ENCODE measurements at places on chromosomes 7 and 10.

GRCh38 chr10:126160971-126161630 is 227.2 kb downstream of the ADAM12 start:
- no peak for DNase-seq

DNA sequence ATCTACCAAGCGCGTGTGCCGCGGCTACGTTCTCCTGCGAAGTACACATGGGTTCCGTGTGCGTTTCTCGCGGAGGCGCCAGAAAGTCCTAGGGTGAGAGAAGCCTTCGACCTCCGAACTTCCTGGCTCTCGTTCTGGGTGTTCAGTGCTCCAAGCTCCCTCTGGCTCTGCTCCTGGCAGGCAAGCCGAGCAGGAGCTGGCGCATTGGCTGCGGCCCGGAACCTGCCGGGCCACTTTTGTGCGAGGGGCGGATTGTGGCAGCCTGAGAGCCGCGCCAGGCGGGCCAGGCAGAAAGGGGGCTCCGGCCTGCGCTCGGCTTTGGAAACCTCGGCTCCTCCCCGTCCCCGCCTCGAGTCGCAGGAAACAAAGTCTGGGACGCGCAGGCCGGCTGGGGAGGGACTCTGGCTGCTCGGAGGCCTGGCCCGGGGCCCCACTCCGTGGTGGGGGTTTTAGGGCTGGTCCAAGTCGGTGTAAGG is 9.6 kb downstream of the EMX2 start:
- DNase-seq, result no peak

DNA sequence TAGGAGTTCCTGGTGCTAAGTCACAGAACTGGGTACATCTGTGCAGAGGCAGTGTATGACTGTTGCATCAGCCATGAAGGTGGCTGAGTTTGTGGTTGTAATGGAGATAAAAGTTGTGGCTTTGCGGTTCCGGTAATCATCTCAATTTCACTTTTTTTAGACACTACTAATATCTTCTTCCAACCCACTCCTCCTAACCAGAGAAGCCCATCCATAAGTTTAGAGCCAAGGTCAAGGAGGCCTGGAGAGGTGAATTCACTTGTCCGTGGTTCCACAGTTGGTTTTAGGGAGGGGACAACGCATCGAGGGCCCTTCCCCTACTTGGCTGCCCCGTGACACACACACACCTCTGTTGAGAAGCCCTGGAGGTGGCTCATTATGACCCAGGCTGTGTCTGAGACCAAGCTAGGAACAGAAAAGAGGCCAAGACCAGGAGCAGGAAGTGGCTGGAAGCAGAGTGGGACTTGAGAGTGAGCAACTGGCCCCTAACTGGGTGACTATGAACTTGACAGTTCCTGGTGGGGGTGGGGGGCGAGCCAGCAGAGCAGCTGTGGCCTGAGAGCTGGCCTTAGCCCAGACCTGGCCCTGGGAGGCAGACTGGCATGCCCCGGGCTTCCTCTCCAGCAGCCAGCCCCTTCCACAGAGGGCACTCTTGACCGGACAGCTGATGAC is 66.8 kb upstream of the COL13A1 start:
- DNase-seq, result no peak

- no peak for DNase-seq
Measured at GRCh38 chr10:59133841-59134593, 42.4 kb upstream of the PHYHIPL start.

GRCh38 chr7:45241339-45242109 is 83.9 kb downstream of the RAMP3 start:
- no peak for DNase-seq

GRCh38 chr7:94069162-94069739 is 65.1 kb upstream of the BET1 start:
- DNase-seq, result no peak

DNA sequence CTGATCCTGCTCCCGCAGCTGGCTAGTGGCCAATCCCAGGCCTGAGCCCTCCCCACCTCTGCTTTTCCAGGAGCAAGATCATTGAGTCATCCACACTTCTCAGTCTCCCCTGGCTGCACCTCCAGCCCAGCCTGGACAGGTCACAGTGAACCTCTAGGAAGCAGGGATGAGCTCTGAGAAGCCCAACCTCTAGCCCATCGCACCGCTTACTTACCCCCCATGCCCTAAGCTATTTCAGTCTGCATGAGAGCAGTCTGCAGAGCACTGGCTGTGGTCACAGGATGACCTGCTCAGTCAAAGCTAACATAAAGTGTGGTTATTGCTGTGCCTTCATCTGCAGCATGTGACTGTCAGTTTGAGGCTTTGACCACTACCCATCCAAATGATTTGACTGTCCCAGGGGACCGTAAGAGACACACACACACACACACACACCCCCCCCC is 129.2 kb downstream of the SORBS1 start:
- no peak for DNase-seq

- no peak for DNase-seq
Measured at GRCh38 chr10:79905322-79906314, 43.3 kb downstream of the SFTPD start.

DNA sequence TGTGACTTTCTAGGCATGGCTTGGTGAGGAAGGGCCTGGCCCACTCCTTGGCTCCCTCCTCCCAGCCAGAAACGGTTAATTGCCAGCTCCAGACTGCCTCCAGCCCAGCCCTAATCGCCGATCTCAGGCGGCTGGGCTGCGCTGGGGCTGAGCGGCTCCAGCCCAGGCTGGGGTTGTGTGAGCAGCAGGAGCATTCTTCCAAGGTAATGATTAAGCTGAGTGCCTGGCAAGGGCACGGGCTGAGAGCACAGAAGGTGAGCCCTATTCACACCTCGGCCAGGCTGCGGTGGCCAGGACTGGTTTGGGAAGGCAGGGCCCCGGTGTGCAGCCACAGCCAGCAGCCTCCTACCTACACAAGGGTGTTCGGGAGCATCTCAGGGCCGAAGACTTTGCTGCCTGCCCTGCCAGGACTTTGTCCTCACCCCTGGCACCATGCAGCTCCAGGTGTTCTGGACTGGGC is at the start of gene TMEM72:
Gene TMEM72, plus strand, starts transcription at position 257 of the 460 bp plus-strand sequence. Its CDS starts 176 bp downstream, at position 433.
- no peak for DNase-seq

- no peak for DNase-seq
Measured at GRCh38 chr10:110045772-110046171, 38.0 kb downstream of the ADD3 start.
